ENCODE measurements at places on chromosomes 1 and 21.

DNA sequence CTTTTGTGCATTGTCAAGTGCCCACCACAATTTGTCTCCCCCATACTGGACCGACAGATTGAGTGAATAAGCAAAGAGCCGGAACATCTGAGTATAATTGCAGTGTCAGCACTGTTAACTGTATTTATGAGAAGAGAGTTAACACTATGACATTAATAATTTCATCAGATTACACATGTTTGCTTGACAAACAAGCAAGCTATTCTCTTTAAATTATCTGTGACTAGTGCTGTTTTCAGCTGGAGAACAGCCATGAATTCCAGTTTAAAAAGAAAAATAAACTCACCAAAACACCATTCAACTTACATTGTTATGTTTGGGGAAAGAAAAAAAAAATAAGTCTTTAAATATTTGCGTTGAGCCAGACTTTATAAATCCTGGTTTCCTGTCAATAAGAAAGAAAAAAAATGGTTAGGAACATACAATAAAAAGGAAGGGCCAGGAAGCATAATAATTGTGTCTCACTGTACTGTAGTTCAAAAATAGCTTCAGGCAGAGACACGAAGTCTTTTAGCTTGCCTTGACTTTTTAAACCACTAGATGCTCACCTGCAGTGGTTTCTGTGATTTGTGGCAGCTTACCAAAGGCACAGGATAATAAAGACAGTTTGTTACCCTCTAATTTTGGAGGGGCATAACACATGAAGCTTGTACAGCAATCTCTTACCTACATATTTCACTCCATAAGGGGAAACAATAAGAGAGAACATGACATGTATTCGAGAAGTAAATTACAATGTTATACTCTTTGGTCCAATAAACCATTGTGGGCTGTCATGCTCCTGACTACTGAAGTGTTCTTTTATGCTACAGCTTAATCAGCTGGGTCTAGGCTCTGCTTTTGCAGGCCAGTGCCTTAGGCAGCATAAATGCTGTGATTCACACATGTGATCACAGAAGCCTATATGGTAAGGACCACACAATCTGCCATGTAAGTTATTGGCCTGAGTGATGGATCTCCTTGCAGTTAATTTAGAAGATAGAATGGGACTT, 302.0 kb upstream of the ADGRL2 start:
- no peak for DNase-seq

GRCh38 chr1:24641646-24642151, 1.4 kb upstream of the SRRM1 start:
- no peak for DNase-seq

DNA sequence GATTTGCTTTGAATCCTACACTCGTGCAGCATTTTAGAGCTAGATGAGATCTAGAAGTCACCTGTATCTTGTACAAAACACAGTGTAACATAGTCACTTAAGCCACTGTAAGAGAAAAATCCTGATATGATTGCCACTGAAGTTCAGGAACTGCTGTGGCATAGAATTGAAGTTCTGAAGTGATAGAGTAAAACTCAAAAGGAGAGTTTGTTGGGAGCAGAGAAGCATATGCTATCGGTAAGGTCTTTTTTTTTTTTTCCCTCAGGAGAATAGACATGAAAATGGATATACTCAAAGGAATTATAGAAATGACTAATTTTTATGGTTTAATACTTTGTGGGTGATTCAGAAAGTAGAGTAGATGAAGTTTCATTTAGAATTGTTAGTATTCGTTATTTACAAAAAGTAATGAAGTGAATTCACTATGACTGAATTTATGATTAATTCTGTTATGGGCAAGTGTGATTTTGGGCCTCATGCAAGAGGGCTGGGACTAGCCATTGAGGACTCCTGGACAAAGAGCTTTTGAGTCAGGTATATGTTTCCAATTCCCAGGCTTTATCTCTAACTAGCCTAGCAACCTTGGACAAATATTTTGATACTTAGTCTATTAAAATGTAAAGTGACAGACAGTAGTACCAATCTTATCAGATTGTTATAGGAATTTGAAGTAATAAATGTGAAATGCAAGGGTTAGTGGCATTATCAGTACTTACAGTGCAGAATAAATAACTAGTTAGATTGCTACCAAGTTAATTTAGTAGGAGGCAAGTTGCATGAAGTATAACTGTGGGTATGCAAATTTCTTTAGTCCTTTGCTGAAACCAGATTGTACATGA, 3.1 kb downstream of the KCTD3 start:
- no peak for DNase-seq

DNA sequence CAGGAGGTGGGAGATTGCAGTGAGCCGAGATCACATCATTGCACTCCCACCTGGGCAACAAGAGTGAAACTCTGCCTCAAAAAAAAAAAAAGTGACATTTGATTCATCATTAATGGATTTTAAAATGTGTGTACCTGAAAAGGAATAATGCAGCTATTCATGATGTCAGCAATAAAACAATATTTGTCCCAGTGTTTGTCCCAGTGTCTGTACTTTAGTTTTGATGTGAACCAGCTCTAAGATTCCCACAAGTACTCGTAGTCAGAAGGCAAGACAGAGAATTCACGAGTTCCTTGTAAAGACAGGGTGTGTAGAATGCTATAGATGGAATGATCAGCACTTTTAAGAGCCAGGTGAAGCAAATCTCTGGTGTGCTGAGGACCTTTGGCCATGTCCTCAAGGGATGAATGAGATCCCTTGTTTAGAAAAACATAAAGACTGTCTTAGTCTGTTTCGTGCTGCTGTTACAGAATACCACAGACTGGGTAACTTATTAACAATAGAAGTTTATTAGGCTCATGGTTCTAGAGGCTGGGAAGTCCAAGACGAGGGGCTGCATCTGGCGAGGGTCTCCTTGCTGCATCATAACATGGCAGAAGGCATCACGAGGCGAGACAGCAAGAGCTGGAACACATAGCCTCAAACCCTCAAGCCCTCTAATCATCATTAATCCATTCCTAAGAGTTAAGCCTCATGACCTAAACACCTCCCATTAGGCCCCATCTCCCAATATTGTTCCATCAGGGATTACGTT, 12.0 kb upstream of the TMPRSS2 start:
- DNase-seq, result no peak

GRCh38 chr1:5765997-5766913, 226.0 kb downstream of the NPHP4 start:
- DNase-seq, result no peak

DNA sequence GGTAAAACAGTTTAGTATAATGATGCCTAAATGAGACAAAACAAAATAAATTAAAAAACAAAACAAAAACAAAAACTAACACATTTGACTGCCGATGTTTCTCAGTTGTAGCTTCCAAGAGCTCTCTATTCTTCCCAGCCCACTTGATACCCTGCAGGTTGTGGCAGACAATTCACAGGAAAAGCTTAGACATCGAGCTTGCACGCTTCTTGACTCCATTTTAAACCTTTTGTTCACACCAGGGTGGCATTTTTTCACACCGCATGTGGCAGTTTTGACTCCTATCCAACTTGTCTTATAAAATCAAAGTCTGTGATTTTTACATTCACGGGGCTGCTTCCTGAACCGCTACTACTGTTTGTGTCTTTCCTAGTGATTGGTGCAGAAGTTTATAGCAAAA, 575.9 kb downstream of the USP25 start:
- DNase-seq, result no peak

GRCh38 chr1:227944090-227944930, 3.4 kb downstream of the WNT9A start:
- no peak for DNase-seq

GRCh38 chr1:158208586-158209116, 28.0 kb downstream of the CD1D start:
- no peak for DNase-seq

DNA sequence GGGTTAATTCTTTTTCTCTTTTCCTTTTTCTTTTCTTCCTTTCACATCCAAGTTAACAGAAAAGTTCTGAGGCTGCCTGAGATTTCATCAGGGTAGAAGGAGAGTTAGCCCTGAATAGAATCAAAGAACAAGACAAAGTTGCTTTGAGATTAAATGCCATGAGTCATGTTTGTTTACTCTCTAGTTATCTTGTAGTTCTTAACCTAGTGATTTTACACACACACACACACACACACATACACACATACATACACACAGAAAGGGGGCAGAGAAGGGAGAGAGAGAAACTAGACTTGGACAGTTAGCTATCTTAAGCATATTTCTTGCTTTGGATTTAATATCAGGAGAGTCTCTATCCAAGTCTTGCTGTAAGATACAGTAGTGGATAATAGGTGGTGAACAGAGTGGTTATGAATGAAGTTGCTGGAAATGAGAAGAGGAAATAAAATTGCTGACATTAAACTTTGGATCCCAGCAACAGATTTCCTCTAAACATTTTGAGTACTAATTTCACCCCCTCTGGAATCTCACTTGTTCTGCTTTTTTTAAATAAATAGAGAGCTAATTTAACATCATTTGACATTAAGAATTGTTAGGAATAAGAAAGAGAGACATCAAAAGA, 19.9 kb downstream of the PLA2G4A start:
- DNase-seq, result no peak

- DNase-seq, result no peak
Measured at GRCh38 chr1:29703596-29704370, 467.5 kb downstream of the PTPRU start.

DNA sequence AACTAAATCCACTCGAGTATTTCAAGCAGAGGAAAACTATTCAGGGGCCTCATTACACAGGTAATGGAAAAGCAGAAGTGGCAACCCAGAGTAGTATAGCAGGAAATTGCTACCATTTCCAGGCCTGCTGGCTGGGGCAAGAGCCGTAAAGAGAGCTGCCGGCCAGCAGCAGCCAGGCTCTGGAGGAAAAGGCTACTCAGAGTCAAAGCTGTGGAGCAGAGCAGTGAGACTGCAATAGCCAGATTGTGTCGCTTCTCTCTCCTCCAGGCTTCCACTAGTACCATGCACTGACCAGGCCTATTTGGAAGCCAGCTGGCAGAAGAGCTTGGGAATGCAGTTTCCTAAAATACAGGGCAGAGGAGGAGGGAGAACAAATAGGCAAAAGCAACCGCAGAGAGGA, 155.5 kb downstream of the OMA1 start:
- no peak for DNase-seq

GRCh38 chr1:202268032-202268431, 73.7 kb downstream of the UBE2T start:
- no peak for DNase-seq

Data from stimulated activated CD4-positive, alpha-beta T cell treated with anti-CD3 and anti-CD28 coated beads, Interleukin-1b, Interleukin-23, amount 100 ng/mL, for 1 hour (primary cell).